ENCODE measurements at places on chromosomes 3 and 15.
A peak's percentile ranks its signal among the peaks of the same experiment; 100 is the strongest.

GRCh38 chr3:138137861-138138260 is 5.7 kb upstream of the A4GNT start:
- no peak for DNase-seq

DNA sequence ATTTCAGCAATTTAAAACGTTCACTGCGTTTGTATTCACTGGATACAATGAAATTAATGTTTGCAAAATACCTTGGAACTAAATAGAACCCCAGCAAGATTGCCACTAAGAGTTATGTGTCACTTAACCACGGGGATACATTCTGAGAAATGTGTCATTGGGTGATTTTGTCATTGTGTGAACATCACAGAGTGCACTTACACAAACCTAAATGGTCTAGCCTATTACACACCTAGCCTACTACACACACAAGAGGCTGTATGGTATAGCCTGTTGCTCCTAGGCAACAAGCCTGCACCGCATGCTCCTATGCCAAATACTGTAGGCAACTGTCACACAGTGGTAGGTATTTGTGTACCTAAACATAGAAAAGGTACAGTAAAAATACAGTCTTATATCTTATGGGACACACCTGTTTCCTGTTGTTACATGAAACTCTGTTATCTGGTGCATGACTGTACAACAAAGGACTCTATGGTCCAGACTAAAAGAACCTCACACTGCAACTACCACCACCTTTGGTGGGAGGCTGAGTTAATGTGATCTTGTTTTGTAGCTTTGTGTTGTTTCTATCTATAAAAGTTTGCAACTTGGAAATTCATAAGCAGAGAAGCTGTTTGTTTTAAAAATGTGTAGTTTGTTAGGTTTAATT is 92.2 kb upstream of the NTRK3 start:
- no peak for DNase-seq

DNA sequence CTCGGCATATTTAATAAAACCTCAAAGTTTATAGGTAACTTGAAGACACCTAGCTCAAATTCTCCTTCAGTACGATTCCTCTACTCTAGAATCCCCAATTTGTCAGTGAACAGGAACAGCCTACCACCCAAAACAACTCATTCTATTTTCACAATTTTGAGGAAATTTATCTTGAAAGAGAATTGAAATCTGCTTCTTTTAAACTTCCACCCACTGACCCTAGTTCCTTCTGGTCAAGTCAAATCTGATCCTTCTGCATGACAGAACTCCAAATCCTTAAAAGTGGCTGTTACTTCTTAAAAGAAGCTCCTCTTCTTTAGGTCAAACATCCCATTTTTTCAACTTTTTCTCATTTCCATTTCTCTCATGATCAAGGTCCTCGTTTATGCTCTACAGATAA is 4.4 kb downstream of the GABPB1 start:
- no peak for DNase-seq

DNA sequence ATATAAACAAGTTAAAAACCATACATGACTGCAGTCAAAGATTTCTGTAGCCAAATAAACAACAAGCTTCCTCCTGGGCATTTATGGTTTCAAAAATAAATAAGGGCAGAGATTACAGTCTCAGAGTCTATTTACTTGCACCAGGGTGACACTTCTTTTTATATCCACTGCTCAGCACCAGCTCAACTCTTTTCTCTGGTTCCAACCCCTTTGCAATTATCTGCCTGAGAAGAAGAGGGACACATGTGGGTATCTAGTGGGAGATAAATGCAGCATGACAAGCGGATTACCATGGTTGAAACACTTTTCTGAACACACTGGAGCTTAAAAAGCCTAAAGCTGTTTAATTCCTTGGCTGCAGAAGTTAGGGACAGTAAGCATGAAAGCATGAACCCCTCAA is 311.5 kb downstream of the CNTN3 start:
- DNase-seq = no peak

- no peak for DNase-seq
These were observed 38.5 kb upstream of the FAN1 start for GRCh38 chr15:30865257-30865656.

- DNase-seq = no peak
These were observed 92.8 kb upstream of the NMNAT3 start for GRCh38 chr3:139770577-139770976.

GRCh38 chr3:156964577-156964976 is 138.4 kb downstream of the LEKR1 start:
- no peak for DNase-seq

DNA sequence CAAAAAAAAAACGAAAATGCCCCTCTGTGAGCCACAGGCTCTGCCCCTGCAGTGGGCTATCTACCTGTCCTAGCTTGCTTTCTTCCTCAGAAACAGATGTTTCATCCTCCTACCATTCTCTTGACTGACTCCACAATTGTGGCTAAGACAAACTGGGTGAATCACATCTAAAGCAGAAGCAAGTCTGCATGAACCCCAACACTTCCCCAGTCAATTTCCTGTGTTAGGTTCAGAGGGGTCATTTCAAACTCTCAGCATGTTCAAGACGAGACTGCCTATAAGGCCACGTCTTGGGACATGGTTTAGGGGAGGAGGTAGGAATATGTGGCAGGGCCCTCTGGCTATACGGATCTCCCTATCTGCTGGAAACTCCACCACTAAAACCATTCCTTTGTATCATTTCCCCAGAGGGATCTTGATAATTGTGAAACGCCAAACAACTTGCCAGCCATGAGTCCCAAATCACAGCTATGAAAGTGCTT is 28.6 kb upstream of the ANKDD1A start:
- no peak for DNase-seq

- DNase-seq = no peak
These were observed 149.4 kb upstream of the KCNMB2 start for GRCh38 chr3:178386880-178387279.

- no peak for DNase-seq
These were observed 19.7 kb upstream of the CLN6 start for GRCh38 chr15:68249058-68249713.

- DNase-seq = no peak
These were observed 4.6 kb upstream of the CX3CR1 start for GRCh38 chr3:39284457-39284881.

DNA sequence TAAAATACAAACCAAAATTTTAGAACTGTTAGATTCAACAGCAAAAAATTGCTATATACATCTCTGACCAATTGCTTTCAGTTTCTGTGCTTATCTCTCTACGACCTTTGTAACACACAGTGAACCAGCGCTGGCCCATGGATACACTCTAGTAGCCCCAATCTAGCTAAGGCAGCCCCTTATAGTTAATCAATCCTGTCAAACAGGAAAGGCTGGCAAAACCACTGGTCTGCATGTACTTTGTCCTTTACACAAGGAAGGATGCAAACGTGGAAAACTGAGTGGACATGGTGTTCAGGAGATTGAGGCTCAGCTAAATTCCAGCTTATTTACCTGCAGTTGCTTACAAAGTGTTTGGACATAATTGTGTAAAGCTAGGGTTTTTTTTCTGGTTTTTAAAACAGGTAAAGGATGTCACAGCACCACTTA is 25.9 kb downstream of the ADGRG7 start:
- DNase-seq = no peak

DNA sequence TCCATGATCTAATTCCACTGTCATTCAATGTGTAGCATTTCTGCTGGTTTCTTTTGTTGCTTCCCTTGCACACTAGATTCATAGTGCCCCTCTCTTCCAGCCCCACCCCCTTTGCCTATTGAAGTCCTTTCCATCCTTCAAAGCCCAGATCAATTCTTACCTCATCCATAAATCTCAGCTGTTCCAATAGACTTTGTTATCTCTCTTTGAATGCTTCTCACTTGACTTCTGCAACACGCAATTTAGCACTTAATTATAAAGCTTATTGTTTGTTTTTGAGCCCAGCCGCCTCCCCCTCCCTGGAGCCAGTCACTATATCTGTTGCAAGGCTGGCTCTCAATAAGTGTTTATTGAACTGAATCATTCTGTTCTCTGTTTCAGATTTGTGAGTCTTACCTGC is 174.6 kb upstream of the TBL1XR1 start:
- no peak for DNase-seq

GRCh38 chr15:35540885-35541284 is 5.1 kb downstream of the DPH6 start:
- DNase-seq = no peak

GRCh38 chr15:63440756-63441155 is 59.1 kb upstream of the CA12 start:
- DNase-seq = peak; percentile 29

DNA sequence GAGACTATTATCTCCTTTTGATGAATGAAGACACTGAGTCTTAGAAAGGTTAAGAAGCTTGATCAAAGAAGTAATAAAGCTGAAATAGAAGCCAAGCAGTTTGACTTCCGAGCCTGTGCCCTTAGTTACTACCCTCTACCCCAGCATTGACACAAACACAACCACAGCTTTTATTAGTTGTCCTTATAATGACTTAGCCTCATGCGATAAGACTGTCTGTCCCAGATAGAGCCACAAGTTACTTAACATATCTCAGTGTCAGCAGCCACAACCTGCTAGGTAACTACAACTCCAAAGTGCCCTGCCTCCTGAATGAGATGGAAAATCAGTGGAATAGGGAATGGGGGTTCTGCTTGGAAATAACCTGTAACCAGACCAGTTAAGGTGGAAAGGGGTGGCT is 781.6 kb upstream of the CFAP20DC start:
- DNase-seq = no peak

GRCh38 chr15:90595763-90596155 is 66.0 kb downstream of the CRTC3 start:
- DNase-seq = no peak

- DNase-seq = no peak
These were observed 378.2 kb upstream of the ALCAM start for GRCh38 chr3:104988496-104988895.

DNA sequence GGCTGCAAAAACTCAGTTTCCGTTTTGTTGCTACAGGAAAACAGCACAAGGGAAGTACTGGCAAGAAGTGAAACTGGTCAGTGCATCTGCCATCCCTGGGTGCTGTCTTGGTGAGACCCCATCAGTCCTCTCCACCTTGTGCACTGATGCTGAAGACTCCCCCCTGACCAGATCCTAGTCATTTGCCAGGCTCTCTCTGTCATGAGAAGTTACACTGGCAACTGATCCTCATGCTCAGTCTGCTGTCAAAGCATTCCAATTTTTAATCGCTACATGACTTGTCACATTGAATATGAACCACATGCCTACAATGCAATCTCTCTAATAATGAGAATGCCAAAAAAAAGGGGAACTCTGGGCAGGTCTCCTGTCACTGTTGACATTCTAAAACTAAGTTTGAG is 296.5 kb downstream of the ZIC1 start:
- no peak for DNase-seq

DNA sequence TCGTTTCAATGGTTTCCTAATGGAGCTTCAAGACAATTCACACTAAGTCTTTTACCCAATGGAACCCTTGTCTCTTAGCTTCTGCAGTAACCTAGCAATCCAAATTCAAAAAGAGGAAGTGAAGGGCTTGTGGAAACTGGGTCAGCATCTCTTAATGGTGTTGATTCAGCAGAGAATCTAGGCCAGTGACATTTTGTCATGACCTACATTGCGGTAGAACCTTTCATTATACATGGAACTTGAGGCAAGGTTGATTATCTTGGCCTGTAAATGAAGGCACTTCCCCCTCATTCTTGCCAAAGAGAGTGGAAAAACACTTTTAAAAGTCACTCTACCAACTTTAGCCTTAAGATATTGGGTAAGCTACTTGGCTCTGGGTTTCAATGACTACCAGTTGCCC is 42.8 kb downstream of the C2CD4B start:
- DNase-seq = peak; percentile 68

GRCh38 chr3:126990024-126990700 is 7.2 kb downstream of the PLXNA1 start:
- no peak for DNase-seq

GRCh38 chr3:101084404-101084803 is 91.2 kb upstream of the ABI3BP start:
- no peak for DNase-seq

GRCh38 chr3:188296761-188297612 is 143.0 kb downstream of the LPP start:
- DNase-seq = no peak

DNA sequence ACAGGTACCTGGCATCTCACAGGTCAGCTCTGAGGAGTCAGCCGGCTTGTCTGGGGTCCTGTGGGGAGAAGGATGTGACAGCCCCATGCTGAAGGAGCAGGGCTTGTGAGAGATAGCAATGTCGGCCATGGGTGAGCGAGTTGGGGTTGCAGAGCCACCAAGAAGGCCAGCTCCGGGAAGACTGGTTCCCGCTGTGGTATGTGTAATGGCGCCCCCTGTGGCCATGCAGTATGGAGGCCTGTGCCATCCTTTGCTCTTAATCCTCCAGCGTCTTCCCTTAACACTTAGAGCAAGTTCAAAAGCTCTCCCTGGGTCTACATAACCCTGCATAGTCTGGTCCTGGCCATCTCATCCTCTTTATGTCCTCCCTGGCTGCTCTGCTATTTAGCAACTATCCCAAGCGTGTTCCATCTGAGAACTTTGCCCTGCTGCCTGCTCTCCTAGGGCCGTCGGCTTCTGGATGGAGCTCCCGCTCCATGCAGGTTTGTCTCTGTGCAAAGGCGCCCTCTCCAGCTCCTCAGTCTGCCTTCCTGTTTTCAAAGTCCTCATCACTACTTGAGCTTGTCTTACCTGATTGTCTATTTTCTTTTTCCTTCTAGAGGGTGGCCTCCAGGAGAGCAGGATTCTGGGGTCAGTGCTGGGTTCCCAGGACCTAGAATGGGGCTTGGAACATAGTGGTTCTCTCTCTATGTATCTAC is 40.8 kb upstream of the IQCF6 start:
- no peak for DNase-seq

GRCh38 chr15:97678656-97679055 is 281.8 kb upstream of the ARRDC4 start:
- no peak for DNase-seq

DNA sequence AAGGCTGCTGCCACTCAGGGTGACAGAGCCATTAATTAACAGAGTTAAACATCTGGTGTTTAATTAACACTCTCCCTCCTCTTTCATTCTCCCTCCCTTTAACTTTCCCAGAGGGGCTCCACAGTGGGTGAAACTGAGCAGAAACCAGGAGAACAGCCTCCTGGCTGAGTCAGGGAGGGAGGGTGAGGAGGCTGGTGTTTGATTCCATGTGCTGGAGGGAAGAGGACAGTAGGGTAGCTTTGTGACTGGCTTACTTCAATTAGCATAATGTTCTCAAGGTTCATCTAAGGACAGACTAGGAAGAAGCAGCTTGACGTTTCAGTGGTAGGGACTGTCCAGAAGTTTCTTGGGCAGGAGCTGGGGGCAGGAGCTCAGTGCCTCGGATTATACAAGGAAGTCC is 62.8 kb downstream of the SEMA5B start:
- no peak for DNase-seq

GRCh38 chr3:23776352-23776891 is 29.3 kb upstream of the UBE2E1 start:
- DNase-seq = no peak

GRCh38 chr3:69532547-69533224 is 146.8 kb upstream of the FRMD4B start:
- no peak for DNase-seq

DNA sequence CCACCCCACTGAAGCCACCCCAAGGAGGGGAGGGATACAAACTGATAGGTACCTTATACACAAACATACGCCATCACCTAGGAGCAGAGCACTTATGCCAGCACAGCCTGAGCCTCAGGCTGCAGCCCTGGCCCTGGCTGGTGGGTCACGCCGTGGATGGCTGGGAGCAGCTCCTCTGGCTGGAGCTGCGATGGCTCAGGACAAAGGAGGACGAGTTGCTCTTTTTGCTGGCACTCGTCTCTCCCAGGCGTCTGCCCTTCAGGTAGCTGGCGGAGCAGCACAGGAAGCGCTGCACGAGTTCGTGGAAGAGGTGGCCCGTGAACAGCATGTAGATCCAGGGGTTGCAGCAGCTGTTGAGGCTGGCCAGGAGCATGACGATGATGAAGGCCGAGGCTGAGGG is 16.6 kb downstream of the OXTR start:
- no peak for DNase-seq

All from central memory CD4-positive, alpha-beta T cell (primary cell).